AG10803 (cell line): ENCODE measurements at places on chromosomes 1 and 21.
A peak's percentile ranks its signal among the peaks of the same experiment; 100 is the strongest.

GRCh38 chr21:41289431-41289830, 27.2 kb upstream of the FAM3B start:
- DNase-seq: no peak

DNA sequence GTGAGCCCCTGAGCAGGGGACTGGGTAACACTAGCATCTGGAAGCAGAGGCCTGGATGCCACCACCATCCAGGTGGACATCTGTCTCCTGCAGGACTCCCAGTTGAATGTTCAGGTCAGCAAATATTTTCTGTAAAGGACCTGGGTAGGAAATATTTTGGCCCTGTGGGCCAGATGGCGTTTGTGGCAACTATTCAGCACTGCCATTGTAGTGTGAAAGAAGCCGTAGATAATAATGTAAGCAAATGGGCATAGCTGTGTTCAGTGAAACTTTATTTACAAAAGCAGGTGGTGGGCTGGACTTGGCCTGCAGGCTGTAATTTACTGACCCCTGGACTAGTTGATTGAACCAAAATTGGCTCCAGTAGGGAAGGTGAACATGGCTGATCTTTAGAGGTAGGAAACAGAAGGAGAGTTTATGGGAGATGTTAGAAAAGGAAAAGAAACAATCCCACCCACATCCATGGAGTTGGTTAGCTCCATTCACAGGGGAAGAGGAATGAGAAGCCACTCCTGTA, 20.0 kb upstream of the CD101 start:
- DNase-seq: no peak

DNA sequence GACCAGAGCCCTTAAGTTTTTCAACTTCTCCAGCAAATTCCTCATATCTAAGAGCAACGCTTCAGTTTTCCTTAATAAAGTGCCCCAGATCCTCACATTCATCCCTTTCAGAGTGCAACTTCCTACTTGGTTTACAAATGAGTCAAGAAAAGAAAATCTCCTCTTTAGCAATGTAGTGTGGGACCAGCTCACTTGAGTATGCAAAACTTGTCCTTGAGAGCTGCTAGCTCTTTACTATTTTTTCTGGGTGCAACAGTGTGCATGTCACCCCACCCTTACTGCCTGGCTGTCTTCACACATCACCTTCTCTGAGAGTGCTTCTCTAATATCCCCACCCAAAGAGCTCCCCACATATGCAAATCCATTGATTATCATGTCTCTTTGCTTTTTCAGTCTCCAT, 203.1 kb upstream of the CAMK1G start:
- peak; percentile 33 for DNase-seq

- no peak for DNase-seq
Observed at GRCh38 chr1:230407351-230407750, 18.8 kb downstream of the PGBD5 start.

GRCh38 chr1:104830534-104830933, 1080.8 kb downstream of the AMY1C start:
- no peak for DNase-seq

- no peak for DNase-seq
Observed at GRCh38 chr1:115837740-115838421, 3.0 kb downstream of the NHLH2 start.
